ENCODE measurements at places on chromosomes 1 and 21. TPM values are rescaled to one million over a fixed set of nuclear protein-coding genes. Genes with fewer than 3 reads are reported as not detected.

- DNase-seq: no peak
These were observed 17.2 kb upstream of the RGL1 start for GRCh38 chr1:183787704-183788103.

DNA sequence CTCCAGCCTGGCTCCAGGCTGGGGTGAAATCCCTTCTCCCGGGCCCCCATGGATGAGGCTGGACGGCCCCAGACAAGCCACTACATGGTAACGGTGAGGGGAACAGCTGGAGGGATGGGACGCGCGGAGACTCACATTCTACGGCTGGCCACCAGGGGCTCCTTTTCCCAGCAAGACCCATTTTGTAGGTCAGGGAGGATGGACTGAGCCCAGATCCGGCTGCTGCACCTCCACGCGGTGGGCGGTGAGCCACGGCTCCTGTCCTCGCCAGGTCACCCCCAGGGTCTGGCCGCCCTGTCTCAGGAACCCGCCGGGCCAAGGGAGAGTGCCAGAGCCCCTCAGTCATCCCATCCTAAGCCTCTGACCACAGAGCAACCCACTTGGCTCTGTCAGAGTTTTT is 75.0 kb upstream of the ACTRT2 start:
- no peak for DNase-seq

GRCh38 chr21:45990049-45990711 is 8.6 kb downstream of the COL6A1 start:
- no peak for DNase-seq

GRCh38 chr21:26061437-26061836 is 109.1 kb downstream of the APP start:
- peak; percentile 35 for DNase-seq

GRCh38 chr1:111446967-111447892 is 1.8 kb downstream of the WDR77 start:
- no peak for DNase-seq

DNA sequence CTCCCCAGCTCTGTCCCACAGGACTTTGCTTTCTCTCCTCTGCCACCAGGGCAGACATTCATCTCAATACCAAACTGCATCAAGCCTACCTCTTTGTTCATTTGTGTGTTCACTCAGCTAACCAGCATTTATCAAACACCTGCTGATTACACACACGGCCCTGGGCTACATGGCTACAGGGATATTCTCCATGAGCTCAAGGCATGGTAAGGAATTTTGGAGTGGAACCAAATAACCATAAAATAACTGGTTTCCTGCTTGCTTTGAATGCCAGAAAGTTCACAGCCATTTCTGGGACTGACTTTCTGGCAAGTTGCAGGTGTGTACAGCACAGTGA is 54.6 kb downstream of the LDLRAD2 start:
- DNase-seq: no peak

- DNase-seq: peak; percentile 35
These were observed 15.8 kb upstream of the TNFRSF8 start for GRCh38 chr1:12047120-12047876.

DNA sequence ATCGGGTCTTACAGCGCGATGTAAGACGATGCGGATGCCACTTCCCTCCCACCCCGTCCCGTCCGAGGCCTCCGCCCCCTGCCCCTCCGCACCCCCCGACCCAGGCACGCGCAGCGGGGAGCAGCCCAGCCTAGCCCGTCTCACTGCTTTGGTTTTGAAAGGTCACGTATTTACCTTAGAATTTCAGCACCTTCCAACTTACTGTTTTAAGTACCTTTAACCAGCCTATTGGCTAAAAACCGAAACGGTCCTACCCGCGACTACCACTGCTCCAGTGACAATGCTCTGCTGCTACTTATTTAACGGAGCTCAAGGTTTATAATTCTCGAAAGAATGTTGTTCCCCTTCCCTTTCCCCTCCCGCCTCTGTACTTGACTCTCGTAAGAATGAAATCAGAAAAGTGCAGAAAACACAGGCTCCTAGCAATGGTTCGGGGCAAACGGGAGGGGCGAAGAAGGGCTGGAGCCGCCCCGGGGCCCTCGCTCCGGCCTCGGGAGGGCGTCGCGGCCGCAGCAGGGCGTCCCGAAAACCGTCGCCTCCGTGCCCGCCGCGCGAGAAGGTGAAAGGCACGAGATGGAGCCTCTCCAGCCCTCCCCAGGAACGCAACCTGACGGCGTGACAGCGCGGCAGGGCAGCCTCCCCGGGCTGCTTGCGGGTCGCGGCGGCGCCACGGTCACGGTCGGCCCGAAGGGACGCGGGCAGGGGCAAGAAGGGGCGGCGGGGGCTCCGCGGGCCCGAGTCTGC is 667 bp downstream of the TMEM50B start:
- DNase-seq: peak; percentile 75

DNA sequence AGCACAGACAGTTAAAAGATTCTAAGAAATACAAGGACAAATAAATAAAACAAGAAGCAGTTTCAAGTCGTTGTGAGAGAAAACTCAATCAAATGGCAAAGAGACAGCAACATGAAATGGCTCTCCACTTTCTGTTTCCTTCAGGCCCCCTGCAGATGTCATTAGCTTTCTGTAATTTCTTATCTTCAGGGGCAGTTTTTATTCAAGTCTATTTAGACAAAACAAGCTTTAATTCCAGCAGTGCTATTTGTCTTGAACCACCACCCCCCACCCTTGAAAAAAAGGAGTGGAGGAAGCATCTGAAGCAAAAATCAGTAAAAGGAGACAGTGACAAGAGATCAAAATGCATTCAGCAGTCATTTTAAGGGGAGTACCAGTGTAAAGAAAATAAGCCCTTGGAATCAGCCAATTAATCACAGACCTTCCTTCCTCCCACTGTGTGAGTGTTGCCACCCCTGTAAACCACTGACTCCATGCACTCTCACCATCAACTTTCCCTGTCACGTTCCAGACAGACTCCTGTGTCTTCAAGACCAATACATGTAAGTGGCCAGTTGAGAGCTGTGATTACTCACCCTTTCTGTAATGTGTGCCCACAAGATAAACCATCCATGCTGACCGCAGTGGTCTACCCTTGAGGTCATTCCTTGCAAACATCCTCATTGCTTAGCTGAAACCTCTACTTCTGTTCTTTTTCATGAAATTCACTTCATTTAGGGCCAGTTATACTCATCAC is 136.1 kb upstream of the HOOK1 start:
- peak; percentile 97 for DNase-seq

GRCh38 chr21:42540396-42540795 is 26.7 kb downstream of the SLC37A1 start:
- DNase-seq: no peak

DNA sequence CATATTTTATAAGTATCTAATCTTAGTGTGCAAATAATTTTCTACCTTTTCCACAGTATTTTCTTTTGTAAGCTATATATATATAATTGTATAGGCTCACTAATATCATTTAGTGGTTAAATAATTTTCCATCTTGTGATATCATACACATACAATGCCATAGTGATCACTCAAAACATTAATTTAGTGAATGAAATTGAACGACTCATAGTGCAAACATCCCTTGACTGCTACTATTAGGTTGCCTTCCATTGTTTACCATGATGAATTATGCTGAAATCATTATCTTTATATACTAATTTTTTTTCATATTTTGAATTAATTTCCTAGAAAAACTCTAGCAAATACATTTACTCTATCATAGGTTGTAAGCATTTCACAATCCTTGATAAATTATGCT is 127.1 kb downstream of the PCNX2 start:
- DNase-seq: peak; percentile 9

DNA sequence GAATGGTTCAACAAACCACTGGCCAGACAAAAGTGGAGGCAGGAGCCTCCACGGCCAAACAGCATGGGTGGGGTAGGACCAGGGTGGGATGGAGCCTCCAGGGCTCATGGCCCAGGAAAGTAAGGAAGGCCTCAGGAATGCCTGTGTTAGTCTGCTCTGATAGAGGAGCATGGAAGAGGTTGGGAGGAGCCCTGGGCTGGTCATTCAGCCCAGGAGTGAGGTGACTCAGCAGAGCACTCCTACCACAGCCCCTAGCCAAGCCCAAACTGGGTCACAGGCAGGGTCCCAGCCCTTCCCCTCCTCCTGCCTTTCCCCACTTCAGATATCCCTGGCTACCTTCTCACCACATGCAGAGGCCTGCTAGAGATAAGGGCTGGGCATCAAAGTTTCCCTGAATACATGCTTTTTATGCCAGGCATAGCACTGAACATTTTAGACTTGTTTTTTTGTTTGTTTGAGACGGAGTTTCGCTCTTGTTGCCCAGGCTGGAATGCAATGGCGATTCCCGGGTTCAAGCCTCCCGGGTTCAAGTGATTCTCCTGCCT is 3.1 kb upstream of the SHISA4 start:
- DNase-seq: peak; percentile 78

DNA sequence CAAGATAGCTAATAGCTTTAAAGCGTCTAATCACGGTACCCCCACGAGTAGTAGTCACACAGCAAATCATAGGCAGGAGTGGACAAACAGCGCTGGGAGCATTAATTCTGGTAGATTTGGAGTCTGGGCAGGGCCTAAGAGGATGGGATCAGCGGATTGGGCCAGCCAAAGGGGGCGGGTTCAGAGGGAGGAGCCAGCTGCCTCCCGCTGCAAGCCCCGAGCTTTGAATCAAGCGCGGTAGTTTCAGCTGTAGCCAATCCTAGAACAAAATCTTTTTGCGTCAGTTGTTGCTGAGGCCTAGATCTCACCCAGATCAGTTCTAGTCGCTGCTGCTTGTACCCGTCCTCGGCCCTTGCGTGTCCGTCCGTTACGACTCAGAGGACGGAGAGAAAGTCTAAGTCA is 576 bp upstream of the NASP start:
- DNase-seq: peak; percentile 98

GRCh38 chr1:227469708-227470107 is 93.6 kb upstream of the ZNF678 start:
- no peak for DNase-seq

DNA sequence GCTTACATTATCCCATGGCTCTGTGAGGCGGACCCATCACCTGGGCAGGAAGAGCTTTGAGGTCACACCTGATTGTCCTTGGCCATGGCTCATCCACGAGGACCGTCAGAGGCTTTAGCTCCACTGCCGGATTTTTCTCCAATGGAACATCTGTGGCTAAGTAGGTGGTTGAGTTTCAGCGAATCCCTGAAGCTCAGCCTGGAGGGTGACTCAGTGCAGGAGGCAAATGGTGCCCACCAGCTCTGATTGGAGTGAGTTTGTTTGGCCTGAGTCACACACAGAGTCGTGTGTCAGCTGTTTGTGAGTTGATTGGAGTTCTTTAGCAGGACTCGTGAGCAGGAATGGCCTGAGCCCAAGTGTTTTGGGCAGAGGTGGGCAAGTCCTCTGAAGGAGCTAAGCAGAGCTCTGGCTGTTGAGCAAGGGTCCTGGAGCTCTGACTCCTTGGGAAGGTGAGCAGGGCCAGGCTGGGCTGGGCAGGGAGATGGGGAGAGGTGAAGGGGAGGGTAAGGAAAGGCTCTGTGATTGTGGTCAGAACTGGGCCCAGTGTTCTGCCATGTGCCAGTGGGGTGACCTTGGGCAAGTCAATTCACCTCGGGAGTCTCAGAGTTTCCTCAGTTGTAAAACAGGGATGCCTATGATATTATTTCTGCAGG is 2.0 kb downstream of the SLC6A17 start:
- peak; percentile 90 for DNase-seq

- peak; percentile 79 for DNase-seq
These were observed 1.6 kb downstream of the KCNE1 start for GRCh38 chr21:34510148-34511142.

SYNC gene
- total RNA-seq: 112 TPM

PGLYRP4 gene
- total RNA-seq: not detected

FNDC10 gene
- 9.8 TPM for total RNA-seq

TPTE gene
- not detected for total RNA-seq

MTARC2 gene
- total RNA-seq: 1.9 TPM

DIPK1A gene
- total RNA-seq: 22.3 TPM

CDA gene
- total RNA-seq: 5.9 TPM

TMEM54 gene
- total RNA-seq: 41.7 TPM
